ENCODE measurements at places on chromosomes 1 and 21.

GRCh38 chr1:36440646-36441045 is 9.6 kb downstream of the OSCP1 start:
- DNase-seq = no peak

DNA sequence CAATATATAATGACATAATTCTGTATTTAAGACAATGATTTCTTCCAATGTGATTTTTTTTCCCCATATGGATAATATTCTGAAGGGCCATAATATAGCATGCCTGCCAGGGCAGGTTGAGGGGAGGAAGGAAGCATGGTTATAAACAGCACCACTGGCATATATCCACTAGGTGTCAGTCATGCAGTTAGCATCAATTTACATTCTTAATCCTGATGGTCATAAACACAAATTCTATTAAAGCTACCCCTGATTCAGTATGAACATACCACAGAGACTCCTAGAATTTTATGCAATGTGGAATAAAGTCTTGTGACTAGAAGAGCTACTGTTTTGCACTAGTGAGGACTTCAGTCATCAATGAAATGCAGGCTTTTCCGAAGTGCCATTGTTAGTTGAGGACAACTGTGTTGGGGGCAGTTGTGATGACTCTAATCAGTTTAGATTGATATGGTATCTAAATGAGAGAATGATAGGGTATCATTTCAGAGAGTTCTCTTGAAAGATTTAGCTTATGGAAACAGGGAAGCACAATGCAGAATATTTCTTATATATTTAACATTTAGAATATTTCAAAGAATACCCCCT is 342.7 kb upstream of the NR5A2 start:
- DNase-seq = no peak

DNA sequence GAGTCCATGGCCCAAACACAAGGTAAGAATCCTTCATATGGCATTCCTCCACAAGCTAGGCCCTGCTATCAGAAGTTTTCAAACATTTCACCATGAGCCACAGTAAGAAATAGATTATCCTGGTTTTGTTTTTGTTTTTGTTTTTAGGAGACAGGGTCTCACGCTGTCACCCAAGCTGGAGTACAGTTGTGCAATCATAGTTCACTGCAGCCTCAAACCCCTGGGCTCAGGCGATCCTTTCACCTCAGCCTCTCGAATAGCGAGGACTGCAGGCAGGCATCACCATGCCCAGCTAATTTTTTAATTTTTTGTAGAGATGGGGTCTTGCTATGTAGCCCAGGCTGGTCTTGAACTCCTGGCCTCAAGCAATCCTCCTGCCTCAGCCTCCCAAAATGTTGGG is 218.8 kb downstream of the TOMM20 start:
- no peak for DNase-seq

DNA sequence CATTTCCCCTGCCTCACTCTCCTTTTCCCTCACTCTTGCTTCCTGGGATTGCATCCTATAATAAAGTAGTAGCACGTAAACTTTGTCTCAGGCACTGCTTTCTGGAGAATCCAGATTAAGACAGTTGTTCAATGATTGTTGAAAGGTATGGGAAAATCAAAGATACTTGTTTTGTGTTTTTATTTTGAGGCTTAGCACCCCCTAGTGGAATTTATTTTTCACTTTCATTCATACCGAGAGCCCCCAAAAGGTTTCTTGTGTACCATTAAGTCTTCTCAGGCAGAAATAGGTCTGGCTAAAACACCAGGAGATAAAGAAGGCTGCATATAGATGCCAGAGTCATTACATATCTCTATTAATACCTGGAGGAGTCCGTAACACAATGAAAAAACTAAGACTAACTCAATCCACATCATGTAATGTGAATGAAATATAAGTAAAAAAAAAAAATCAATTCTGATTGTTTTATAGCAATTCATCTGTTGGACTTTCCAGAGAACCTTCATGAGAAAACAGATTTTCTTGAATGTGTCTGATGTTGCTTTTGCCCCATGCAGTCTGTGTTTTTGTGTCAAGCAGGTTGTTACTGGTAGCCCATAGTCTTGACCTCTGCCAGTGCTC is 103.5 kb downstream of the RPE65 start:
- DNase-seq = no peak

- no peak for DNase-seq
Measured at GRCh38 chr21:44515359-44516165, 24.4 kb downstream of the KRTAP10-1 start.

- DNase-seq = no peak
Measured at GRCh38 chr1:68918563-68918962, 421.7 kb upstream of the DEPDC1 start.

DNA sequence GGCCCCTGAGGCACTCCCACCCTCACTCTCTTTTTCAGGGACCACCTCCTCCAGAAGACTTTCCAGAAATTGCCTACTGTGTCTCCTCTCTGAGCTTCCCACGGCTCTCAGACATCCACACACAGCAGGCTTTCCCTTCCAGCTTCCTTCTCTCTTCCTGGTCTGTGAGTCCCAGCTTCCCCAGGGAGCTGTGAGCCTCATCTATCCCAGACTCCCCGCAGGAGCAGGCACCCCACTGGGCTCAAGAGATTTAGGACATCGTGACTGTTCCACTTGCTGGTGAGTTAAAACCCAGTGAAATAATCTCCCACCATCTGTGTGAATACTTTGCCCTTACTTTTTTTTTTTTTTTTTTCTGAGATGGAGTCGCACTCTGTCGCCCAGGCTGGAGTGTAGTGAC is 22.0 kb upstream of the PRELP start:
- no peak for DNase-seq

- no peak for DNase-seq
Measured at GRCh38 chr1:4034318-4034887, 134.3 kb upstream of the C1orf174 start.

DNA sequence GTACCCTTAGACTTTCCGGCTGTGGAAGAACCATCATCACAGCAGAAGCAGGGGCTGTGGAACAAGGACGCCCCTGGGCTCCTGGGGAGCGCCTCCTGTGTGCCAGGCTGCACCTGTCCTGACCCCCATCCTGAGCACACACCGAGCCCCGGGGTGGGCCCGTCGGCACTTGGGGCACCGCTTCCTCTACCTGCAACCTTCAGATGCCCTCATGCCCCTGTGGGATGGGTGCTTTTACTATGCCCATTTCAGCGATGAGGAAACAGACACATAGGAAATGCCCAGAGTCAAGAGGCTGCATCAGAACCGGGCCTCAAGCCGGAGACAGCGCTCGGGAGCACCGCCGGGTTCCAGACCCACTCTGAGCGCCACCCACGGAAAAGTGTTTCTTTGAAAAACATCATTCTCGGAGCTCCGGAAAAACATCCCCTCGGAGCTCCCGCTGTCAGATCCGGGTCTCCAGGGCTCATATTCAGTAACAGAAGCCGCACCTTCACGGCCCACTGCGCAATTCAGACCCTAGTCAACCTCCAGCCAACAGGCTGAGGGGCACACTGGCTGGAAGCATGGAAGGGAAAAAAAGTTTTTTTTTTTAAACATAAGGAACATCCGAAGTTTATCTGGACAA is 8.0 kb downstream of the TPRG1L start:
- DNase-seq = no peak
